Pons (tissue), 1 donor: ENCODE measurements at places on chromosomes 13 and 19.

DNA sequence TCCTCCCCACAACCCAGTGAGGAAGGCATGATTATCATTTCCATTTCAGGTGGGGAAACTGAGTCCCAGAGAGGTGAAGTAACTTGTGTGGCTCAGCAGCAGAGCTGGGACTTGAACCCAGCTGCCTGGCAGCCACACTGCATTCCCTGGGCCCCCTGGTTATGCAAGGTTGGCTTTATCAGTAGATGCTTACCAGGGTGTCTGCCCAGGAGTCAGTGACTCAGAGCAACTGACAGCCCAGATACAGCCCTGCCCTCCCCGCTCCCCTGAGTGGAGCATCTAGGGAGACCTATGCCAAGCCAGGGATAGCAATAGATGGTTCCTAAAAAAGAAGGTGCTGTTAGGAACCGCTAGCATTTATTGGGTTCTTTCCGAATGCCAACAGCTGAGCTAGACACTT, 5.9 kb downstream of the IGLON5 start:
- DNase-seq = no peak

DNA sequence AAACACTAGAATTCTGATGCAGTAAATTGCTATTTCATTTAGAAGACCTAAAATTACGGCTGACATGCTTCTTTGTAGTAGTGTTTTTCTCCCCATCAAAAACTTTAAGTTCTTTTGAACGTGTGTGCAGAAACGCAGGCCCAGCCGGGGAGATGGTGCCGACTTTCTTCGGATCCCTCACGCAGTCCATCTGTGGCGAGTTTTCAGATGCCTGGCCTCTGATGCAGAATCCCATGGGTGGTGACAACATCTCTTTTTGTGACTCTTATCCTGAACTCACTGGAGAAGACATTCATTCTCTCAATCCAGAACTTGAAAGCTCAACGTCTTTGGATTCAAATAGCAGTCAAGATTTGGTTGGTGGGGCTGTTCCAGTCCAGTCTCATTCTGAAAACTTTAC, 98.3 kb downstream of the TNFRSF19 start:
- no peak for DNase-seq

DNA sequence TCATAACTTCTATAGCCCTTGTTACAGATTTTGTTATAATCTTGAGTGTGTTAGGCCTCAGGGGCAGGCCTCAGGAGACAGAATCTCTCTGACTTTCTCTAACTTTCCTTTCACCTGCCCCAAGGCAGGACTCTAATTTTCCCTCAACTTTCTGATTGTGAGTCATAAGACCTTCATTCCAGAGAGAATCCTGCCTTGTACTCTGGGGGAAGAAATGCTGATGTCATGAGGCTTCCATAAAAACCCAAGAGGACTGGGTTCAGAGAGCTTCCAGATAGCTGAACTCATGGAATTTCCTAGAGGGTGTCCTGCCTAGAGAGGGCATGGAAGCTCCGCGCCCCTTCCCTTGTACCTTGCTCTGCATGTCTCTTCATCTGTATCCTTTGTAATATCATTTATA, 5.3 kb upstream of the KBTBD6 start:
- no peak for DNase-seq

GRCh38 chr19:44260343-44260681, 626 bp downstream of the ZNF233 start:
- DNase-seq = no peak

DNA sequence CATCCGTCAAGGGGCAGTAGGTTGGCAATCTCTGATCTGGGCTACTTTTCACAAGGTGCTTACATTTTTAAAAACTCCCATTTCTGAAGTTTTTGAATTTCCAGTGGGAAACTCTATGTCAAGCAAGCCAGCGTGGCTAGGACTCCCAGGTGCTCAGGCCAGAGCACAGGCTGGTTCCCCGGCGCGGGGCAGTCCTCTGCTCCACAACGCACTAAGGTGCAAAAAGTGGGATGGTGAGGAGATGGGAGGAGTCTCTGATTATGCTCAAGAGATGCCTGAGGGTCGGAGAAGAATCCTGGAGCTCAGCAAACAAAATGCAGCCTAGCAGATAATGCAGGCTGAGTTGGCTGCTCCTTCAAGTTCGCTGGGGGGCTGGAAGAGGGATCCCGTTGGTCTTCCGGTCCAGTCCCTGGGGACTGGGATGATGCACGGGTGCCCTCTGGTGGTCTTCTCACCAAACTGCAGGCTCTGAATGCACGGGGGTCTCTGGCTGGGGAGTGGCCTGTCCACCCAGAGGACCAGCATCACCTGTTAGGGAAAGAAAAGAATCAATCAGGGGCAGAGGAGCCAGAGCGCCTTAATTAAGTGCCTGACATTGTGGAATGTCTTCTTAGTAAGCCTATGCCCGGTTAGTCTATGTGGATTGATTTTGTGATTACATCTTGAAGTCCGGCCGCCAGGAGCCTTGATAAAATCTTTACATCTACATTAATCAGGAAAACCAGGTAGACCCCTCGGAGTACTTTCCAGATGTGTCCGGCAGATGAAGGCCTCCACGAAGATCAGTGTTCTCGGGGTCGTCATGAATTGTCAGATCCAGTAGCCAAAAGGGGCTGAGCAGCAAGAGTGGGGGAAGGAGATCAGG, 244.4 kb upstream of the MAB21L1 start:
- DNase-seq = peak; percentile 30

DNA sequence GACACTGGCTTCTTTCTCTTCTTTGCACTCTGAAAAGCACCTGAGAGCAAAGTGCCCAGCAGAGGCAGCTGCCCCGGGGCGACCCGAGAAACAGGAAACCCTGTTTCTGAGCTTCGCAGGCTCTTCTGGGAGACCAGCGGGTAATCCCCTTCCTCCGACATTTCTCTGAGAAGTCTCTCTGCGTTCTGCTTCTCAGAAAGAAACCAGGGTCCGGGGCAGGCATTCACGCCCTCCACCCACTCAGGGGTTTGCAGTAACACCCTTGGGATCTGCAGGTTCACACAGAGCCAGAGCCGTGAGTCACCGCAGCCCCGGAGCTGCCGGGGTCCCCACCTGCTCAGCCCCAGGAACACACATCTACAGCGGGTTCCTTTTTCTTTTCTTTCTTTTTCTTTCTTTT, 86.0 kb downstream of the GADD45B start:
- DNase-seq = no peak

- peak; percentile 83 for DNase-seq
Observed at GRCh38 chr13:57665481-57665880, 33.9 kb downstream of the PCDH17 start.

GRCh38 chr13:26487781-26488180, 69.7 kb upstream of the WASF3 start:
- DNase-seq = no peak

- DNase-seq = no peak
Observed at GRCh38 chr13:30307971-30308290, 580 bp upstream of the KATNAL1 start.

- DNase-seq = no peak
Observed at GRCh38 chr13:91719033-91719432, 320.6 kb downstream of the GPC5 start.

DNA sequence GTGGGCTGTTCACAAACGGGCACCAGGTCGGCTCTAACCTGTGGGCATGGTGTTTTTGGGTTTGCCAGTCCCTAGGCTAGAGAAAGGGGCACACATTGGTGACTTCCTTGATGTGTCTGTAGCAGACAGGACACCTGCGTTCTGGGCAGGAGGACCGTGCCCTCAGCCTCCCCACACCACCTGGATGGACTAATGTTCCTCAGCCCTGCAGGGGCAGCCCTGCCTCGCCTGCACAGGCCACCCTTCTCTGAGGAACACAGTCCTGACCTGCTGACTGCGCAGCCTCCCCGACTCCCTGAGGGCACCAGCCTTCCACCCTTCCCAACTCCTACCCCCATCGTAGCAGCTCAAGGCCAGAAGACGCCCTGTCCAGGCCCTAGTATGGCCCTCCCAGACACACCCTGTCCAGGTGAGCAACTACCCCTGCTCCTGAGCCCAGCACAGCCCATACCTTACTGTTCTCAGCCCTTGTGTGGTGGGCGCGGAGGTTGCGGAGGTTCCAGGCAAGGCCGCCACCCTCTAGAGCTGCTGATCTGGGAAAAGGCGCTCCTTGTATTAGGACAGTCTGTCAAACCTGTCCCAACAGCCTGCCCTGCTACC, 55.7 kb downstream of the GGACT start:
- DNase-seq = no peak

- no peak for DNase-seq
Observed at GRCh38 chr13:114143806-114144605, 11.6 kb upstream of the RASA3 start.

DNA sequence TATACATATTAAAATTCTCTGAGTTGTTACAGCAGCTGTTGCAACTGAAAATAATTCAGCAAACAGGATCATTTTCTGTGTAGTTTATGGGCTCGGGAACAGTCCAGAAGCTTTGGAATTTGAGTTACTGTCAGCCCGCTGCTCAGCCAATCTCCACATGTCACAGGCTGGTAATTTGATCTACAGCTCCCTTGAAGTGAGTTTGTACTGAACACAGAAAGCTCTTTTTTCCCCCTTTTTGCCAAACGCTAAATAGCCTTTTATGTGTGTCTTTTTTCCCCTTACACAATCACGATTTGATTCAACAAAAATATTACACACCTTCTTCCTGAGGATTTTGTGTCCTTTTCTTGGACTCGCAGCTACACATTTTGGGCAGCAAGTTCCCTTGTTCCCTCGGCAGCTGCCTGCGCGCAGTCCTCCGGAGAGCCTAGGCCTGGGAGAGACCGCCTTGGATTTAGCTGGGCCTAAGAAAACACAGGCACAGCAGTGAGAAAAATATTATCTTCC, 371.4 kb downstream of the KCNRG start:
- DNase-seq = peak; percentile 69

DNA sequence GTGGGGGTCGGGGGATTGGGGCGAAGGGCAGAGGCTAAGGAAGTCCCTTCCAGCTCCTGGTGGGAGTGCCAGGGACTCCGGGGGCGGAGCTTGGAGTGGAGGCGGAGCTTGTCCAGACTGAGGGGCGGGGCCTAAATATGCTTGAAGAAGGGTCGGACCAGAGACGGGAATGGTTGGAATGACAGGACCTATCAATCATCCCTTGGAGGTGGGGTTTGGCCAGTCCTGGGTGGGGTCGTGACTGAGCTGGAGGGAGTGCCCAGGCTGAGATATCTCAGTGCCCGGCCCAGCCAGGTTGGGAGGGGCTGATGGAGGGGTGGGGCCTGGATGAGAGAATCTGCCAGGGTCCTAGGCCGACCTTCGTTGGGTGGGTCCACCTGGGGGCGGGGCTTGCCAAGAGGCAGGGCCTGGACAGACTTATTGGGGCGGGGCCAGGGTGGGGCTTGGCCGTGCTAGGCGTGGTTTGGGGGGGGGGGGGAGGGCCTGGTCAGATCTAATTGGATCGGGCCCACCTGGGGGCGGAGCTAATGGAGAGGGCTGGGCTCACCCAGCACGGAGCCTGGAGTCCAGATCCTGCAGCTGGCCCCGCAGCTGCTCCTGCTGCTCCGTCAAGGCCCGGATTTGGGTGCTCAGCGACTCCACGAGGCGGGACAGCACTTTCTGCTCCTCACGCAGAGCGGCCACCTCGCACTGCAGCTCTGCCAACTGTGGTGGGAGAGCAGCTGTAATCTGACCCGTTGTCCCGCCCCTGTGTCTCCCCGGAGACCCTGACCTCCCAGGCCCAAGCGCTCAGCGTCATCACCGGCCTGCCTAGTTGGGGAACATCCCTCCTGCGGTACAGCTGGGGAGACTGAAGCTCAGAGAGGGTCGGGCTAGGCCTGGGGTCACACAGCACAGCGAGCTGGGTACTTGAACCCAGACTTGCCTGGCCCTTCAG, 2.6 kb upstream of the WIZ start:
- no peak for DNase-seq

GRCh38 chr19:29285187-29285687, 72.3 kb upstream of the UQCRFS1 start:
- DNase-seq = no peak

GRCh38 chr19:54388802-54389139, 24.0 kb upstream of the LAIR1 start:
- no peak for DNase-seq

GRCh38 chr19:11288349-11288748, 7.6 kb upstream of the TSPAN16 start:
- DNase-seq = no peak

GRCh38 chr19:34480971-34481841, at the start of gene WTIP:
WTIP (plus strand) TSS chr19:34481758; CDS start chr19:34481975, 217 bp downstream.
- DNase-seq = no peak

DNA sequence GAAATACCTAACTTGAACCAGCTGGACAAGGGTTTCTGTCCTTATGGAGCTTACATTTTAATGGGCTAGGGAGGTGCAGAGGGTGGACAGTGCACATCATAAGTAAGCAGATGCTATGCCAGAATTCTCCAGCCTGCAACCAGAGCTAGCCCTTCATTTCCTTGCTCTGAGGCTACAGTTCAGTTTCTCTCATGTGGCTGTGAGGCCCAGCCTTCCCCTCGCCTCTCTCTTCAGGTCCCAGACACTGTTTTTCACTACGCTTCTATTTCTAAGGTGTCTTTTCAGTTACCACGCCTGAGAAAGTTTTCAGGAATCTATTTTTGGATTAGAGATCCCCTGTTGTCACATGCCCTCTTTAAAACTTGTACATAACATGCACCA, 141.9 kb downstream of the PCCA start:
- no peak for DNase-seq

DNA sequence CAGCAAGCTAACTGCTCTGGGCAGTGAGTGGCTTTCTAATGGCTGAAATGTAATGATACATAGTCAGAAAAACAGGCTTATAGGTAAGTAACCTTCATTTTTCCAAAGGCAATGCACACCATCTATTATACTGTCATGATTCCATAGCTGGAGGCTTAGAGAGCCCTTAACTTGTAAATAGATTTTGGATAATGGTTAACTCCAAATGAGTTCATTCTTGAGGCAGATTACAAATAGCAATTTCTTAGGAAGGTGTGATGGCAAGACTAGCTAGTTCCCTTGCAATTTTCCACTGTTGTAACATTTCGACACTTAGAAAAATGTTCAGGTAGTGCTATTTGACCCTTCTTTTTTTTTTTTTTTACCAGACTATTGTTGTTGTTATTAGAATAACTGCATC, 789.8 kb upstream of the PCDH9 start:
- no peak for DNase-seq

GRCh38 chr19:41111296-41111695, 2.9 kb upstream of the CYP2F1 start:
- no peak for DNase-seq

- no peak for DNase-seq
Observed at GRCh38 chr19:30824809-30825208, 452.6 kb downstream of the ZNF536 start.

DNA sequence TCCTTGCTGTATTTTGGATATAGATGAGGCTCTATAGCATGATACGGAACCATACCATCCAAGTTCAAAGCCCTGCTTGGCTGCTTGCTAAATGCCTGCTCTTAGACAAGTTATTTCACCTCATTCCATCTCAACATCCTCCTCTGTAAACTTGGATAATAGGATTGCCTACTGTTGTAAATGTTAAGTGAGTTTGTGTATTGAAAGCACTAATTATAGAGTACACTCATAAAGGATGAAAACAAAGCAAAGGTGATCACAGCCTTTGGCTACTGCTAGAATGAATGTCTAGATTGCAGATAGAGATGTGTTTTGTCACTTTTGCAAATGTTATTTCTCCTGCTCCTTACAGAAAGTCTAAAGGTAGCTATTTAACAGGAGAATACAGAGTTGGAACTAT, 34.3 kb upstream of the STARD13 start:
- no peak for DNase-seq

- no peak for DNase-seq
Observed at GRCh38 chr13:75801388-75801945, 165.3 kb downstream of the LMO7 start.

GRCh38 chr13:28728642-28729041, 9.9 kb upstream of the SLC46A3 start:
- DNase-seq = no peak
